ENCODE measurements at places on chromosomes 1 and 21.
A peak's percentile ranks its signal among the peaks of the same experiment; 100 is the strongest.

DNA sequence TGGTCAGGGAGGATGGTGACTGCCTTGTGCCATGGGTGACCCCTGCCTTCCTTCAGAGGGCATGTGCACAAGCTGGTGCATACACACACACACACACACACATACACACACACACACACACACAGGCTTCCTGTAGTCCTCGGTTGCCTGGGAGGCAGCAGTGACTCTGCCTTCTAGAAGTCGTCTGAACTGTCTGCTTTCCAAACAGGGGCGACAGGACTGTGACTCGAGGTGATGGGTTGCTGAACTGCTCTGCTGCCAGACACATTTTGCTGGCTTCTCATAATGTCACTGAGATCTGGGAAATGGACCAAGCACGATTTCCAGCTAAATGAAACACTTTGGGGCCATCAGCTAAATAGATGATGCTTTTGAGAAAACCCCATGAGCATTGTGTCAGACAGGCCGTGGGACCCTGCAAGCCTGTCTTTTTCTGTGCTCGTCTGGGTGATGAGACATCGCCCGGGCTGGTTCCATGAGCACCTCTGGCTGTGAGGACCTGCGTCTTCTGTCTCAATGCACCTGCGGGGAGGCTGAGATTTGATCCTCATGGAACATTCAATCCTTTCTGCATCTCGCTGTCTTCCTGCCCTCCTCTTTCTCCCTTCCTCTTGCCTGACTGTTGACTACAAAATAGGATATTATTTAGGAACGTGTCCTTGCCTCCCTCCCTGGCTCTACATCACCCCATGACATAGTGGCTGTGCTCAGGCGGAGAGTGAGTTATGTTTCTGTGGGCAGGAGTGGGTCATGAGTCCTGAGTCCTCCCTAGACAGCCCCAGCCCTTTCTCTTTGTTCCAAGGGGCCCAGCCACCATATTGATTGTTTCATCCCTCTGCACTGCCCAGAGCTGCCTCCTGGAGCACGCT lies 436.8 kb downstream of the CAMTA1 start:
- DNase-seq: no peak

DNA sequence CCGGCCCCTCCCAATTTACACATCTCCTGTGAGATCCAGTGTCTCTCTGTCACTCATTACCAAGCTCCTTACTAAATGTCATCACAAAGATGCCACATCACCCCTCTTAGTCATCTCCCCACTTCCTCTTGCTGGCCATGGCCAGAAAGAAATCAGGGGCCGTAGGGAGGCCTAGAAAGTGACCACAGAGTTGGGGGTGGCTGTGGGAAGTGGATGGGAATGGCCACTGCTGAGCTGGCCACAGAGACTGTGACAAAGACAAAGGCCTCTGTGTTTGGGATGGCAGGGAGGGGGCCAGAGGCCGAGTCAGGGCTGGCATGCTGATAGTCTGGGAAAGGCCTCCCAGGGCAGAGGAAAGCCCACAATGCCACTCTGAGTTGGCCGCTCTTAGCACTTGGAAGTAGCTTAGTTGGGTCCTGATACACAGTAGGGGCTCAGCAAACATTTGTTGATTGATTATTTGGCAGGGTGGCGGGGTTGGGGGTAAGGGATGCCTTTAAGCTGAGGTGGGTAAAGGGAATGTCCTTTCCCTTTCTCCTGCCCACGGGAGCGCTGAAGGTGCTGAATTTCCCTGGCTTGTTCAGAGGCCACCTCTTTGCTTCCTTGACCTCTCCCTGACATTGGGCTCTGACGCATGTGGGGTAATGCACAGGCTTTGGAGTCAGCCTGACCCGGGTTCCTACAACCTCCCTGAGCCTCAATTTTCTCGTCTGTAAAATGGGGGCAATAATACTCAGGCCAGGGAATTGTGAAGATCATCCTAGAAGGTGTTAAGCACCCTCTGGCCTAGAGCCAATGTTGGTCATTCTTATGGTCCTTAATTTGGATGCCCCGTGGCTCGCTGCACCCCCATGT lies 13.2 kb downstream of the NAV1 start:
- peak; percentile 82 for DNase-seq

DNA sequence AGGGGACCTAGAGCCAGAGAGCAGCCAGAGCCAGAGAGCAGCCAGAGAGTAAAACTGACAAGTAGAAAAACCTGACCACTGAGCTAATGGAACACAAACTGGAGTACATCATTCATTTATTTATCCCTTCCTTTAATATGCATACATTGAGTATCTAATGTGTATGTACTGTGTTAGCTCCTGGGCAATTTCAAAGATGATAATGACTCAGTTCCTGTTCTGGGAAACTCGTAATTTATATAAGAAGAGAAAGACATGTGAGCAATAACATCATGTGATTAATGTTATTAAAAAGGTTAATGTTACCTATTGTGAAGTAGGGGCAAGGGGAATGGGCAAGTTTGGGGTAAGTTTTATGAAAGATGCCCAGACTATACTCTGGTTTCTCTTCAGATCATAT lies 199.9 kb downstream of the TNR start:
- DNase-seq: no peak

DNA sequence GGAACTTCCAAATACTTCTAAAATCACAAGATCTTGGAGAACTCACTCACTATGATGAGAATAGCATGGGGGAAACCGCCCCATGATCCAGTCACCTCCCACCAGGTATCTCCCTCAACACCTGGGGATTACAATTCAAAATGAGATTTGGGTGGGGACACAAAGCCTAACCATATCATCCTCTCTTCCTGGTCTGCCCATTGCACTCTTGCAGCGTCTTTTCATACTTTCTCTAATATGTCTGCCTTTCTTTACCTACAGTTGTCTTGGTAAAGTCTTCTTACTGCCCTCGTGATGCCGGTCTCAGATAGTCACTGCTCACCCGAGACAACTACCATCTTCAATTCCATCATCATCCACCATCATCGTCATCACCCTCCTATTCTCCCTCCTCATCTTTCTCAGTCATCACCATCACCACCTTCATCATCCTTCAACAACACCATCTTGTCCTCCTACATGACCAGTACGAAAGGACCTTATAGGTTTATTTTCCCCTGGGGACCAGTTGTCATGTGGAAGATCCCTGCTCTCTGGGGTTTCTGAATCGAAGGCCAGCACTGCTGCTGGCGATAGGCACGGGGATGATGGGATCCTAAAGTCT lies 58.5 kb upstream of the CASZ1 start:
- DNase-seq: no peak

GRCh38 chr1:205858141-205858961 lies 8.4 kb upstream of the PM20D1 start:
- no peak for DNase-seq

DNA sequence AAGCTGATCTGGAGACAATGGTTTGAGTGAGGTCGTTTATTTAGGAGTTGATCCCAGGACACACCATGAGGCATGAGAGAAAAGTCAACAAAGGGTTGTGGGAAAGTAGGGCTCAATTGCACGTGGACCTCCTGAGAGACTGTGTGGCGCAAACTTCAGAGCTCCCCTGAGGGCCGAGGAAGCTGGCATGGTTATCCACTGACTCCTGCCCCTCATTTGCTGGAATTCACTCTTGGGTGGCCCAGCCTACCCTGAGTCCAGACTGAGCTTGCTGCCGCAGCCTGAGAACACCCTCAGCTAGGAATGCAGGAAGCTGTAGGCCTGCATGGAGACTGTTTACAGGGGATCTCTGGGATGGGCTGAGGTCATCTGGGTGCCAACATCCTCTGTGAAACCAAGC lies 301.0 kb downstream of the RWDD3 start:
- DNase-seq: peak; percentile 1

- DNase-seq: no peak
Measured at GRCh38 chr1:154557939-154558719, at the start of gene UBE2Q1. TSS of gene UBE2Q1 (minus strand) at chr1:154558662. CDS start at chr1:154558553, 109 bp downstream.

- DNase-seq: no peak
Measured at GRCh38 chr1:226482196-226482595, 66.4 kb upstream of the STUM start.

DNA sequence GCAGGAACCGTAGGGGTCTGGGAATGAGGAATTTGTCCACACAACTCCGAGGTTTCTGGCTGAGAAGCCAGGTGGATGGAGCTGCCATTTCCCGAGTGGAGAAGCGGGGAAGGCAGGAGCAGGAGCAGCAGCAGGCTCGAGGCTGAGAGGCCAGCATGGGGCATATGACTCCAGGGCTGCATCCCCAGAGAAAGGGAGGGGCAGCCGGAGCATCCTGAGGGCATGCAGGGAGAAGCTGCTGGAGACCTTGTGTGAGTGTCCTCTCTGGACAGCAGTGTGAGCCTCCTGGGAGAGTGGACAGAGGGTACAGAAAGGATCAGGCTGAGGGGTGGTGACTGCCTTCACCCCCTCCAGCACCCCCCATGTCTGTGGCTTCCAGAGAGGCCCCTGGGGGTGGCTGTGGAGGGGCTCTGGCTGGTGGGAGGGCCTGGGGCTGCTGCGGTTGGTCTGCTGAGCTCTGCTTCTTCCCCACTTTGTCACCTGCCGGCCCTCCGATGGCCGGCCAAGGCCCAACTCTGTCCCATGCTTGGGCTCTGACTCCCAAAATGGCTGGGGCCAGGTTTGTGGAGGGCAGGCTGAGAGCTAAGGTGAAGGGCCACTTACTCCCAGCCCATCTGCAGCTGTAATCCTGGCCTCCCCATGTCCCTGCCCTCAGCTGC lies 633.1 kb downstream of the MATN1 start:
- no peak for DNase-seq

- DNase-seq: peak; percentile 37
Measured at GRCh38 chr1:8560611-8561544, 243.0 kb downstream of the SLC45A1 start.

GRCh38 chr1:56326056-56326455 lies 253.3 kb downstream of the PLPP3 start:
- DNase-seq: no peak

DNA sequence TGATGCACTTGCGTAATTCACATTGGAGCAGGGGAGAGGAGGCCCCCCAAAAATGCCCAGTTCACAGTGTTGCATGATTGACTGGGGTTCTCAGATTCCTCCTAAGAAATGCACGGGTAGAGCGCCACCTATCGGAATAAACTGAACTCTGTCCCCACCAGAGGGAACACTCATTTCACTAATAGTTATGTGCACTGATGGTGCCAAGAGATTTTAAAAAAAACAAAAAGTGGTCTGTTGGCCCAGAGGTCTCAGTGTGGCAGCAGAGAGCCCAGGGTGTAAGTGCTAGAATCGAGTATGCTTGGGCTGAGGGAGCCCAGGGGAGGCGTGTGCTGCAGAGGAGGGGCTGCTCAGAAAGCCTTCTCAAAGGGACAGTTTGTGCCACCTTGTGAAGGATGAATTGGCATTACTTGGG lies 6.9 kb downstream of the PINK1 start:
- peak; percentile 34 for DNase-seq

DNA sequence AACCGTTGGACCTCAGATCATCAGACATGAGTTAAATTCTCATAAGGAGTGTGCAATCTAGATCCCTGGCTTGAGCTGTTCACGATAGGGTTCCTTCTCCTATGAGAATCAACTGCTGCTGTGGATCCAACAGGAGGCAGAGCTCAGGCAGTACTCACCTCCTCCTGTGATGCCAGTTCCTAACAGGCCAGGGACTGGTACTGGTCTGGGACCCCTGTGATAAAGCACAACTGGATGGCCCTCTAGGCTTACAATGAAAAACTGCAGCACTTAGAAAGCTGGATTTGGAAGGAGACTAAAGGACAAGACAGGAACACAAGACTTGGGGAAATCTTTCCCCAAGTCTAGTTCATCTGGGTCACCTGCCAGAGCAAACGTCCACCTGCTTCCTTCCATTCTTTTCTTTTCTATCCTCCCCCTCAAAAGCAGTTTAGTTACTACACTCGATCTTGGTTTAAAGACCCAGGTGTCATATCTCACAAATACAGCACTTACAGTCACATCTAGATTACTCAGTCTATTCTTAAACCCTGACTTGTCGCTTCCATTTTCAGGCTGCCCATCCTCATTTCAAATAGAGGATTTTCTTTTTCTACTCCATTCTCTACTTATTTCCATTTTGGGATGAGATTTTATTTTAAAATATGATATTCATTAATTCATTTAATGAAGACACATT lies 59.8 kb downstream of the PTPN14 start:
- DNase-seq: no peak

DNA sequence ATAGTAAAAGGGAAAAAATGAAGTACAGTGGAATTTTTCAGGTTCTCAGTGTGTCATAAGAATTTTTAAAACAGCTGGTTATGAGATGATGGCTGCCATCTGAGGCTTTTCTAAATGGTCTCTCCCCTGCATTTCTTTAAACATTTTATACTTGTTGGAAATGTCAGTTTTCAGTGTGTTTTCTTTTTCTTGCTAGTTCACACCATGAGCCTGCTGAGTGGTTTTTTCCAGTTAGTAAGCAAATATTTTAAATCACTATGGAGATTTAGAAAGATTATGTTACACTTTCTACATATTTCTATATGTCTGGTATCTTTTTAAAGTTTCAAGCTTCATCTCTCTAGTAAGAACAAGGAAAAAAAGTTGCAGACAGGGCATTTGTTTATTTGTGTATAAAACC lies 9.6 kb downstream of the RBM15 start:
- no peak for DNase-seq

DNA sequence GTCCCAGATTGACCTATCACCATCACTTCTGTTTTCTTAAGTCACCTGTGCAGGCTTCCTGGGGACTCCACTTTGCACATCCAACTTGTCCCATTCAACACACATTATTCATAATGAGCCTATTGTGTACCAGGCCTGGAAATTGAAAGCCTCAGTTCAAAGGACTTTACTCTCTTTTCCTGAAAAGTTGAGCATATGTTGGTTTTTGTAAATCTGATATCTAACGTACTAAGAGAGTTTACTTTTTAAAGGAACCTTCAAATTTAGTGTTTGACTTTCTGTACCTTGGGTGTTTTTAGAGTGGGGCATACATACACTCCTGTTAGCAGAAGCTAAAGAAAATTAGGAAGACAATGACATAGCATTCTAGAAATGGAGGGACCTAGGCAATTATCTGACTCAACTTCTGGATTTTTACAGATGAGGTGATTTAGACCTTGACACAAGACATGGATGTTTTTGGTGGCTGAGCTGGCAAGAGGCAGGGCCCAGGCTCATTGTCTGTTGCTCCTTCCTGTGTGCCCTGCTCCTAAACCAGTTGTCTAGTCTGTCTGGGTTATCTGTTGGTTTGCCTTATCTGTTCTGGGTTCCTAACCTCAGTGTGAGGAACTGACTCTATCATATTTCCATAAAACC lies 336.5 kb downstream of the RPS6KC1 start:
- no peak for DNase-seq

DNA sequence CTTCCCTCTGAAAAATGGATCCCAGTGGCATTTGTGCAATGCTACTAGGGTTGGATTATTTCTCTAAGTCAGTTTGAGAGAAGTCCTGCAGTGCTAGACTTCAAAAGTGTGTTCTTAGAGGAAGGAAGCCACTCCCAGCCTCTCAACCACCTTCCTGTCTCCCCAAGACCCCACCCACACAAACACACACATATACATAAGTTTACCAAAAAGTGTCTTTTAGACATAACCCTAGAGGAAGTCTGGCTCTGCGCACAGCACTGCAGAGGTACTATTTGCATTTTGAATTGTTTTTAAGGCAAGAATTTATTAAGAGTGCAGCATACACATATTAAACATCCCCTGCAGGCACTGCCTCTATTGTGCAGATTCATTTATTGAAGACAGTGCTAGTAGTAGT lies 127.3 kb downstream of the HHIPL2 start:
- no peak for DNase-seq

GRCh38 chr1:118504221-118504644 lies 319.2 kb upstream of the SPAG17 start:
- no peak for DNase-seq
